Left forelimb (tissue), 1 donor: ENCODE measurements at places on chromosomes 5 and 9.

GRCh38 chr5:156402387-156402921 lies 75.5 kb downstream of the SGCD start:
- peak; percentile 83 for DNase-seq

- no peak for DNase-seq
These were observed 141.0 kb downstream of the AGTPBP1 start for GRCh38 chr9:85600675-85601263.

DNA sequence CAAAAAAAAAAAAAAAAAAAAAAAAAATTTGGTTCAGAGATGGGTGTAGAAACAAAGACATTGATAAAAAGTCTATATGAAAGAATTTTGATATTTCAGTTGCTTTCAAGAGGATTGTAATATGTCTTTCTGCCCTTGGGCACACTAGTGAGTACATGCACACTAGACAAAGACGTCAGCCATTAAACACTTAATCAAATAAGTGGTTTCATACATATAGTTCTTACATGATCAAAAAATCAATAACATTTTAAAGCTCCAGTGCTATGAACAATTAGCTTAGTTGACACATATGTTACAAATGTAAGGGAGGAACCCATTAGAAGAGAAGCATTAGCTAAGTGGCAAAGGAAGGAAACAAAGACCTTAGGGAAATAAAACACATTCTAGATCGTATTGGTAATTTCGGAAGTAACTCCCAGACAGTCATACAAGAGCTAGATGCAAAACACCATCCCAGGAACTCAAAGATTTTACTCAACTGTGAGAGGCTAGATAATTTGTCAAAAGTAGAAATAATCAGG lies 84.5 kb upstream of the MAN2A1 start:
- no peak for DNase-seq

GRCh38 chr9:114431770-114432169 lies 44.0 kb upstream of the AKNA start:
- DNase-seq, result peak; percentile 9

DNA sequence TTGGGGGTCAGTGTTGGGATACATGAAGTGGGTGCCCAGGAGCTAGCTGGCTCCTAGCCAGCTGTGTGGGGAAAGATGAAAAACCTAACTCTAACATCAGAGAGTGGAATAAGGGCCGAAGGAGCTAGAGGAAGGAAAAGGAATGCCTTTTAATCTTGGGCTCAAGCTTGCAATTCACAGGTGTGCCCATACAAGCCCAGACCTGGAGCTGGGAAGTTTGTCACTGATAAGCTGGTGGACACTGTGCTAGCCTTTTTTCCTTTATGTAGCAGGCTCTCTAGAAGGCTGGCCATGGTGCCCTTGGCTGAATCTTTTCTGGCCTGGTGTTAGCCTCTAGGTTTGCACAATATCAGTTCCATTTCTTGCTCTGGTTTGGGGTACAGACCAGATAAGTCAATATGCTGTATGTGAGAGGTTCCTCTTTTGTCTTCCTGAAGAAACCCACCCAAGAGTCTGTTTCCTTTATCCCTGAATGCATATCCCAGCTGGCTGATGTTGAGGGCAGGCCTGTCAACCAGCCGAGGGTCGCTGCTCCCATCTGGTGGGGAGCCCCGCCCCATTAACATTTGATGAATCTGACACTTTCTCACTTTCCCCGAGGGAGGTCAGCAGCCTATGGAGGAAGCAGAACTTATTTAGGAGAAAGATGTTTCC lies 92.4 kb upstream of the CXCL14 start:
- no peak for DNase-seq

DNA sequence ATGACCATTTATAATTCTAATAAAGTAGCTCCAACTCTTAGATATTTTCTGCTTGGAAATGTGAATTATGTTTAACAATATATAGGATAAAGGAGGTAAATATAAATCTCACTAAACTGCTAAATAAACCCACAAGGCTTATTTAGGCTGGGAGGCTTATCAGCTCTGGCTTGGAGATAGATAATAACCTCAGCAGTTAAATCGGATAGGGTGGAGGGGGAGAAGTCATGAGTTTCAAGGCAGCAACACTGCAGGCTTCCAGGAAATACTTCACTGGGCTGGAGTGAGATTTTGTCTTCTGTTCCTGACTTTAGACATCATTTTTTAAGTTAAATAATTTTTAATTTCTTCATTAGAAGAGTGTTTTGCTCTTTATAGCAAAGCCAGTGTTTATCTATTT lies 80.0 kb upstream of the ITGA2 start:
- no peak for DNase-seq

- no peak for DNase-seq
These were observed 28.0 kb downstream of the TEX10 start for GRCh38 chr9:100324594-100325200.

DNA sequence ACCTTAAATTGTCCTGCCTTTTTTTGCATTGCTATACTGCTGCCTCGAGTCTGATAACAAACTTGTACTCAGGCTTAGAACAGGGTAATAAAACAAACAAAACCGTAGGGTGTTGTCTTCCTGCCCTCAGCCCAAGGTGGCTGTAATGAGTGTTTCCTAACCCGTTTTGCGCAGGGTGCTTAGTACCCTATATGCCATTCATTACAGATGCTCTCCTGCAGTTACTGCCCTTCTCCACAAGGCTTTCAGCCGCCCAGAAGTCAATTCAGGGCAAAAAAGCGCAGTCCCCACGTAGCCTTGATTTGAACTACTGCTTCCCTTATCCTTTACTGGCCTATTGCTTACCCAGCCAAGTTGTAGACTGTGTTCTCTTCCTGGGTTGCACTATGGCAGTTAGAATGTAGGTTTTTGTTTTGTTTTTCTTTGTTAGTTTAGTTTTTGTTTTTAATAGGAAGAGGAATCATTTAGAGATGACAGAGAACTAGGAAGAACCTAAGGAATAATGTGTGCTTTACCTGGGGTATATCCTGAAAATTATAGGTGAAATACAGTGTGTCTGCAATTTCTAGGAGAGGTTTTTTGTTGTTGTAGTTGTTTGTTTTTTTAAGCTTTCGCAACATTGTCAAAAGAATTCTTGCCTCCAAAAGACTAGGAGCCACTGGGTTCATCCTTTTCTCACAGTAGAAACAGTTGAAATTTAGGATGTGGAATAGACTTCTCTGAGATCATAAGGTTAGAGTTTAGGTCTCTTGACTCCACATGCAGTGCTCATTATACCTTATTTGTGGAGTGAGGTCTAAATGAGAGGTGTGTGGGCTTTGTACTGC lies 1.3 kb downstream of the HMGXB3 start:
- DNase-seq, result no peak

DNA sequence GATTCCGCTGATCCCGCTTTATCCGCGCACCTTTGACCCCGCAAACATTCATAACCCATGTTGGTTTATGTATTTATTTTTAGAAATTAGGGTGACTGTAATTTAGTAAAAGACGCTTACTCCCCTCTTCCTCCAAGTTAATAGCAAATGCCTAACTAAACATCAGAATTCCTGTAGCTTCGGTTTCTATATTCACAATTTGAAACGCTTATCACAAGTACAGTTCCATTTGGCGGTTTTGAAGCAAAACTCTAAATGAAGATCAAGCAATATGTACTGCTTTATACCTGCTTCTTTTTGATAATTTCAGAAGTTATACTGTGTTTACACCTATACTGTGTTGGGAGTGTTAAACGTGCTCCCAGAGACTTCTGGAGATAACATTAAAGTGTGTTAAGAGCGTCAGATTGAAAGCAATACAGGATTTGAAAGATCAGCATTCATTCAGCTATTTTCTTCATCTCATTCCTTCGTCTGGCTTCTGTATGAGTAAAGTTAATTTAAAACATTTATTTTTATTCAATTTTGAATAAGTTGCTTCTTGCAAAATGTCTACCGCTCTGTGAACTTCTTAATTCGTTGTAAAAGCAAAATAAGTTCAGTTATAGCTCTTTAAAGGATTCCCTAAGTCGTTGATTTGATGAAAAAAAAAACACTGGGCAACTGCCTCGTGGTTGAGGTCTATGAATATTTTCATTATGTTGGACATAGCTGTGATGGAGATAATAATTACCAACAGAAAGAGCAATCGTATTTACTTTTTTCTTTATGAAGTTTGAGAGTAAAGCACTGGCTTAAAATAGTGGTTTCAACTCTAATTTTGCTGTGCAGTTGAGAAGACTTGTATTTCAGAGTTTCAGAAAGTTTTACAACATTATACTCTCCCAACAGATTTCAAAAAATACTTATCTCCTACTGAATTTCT lies 2.5 kb downstream of the PRDM6 start:
- DNase-seq, result no peak

GRCh38 chr9:127781806-127782205 lies 3.3 kb upstream of the SH2D3C start:
- DNase-seq, result no peak

DNA sequence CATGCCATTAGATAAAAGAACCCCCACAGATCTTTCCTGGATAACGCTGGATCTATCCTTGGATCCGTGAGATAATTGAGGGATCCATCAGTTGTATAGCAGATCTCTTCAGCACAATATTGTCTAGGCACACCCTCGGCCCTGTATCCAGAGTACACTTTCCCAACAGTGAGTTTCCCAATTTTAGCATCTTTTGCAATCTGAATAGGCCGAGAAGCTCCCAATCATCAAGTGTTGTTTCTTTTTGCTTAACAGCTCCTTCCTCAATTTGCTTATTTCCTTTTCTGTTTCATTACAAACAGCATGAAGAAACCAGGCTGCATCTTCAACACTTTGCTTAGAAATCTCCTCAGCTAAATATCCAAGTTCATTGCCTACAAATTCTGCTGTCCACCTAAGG lies 4.4 kb upstream of the SPTLC1 start:
- no peak for DNase-seq

DNA sequence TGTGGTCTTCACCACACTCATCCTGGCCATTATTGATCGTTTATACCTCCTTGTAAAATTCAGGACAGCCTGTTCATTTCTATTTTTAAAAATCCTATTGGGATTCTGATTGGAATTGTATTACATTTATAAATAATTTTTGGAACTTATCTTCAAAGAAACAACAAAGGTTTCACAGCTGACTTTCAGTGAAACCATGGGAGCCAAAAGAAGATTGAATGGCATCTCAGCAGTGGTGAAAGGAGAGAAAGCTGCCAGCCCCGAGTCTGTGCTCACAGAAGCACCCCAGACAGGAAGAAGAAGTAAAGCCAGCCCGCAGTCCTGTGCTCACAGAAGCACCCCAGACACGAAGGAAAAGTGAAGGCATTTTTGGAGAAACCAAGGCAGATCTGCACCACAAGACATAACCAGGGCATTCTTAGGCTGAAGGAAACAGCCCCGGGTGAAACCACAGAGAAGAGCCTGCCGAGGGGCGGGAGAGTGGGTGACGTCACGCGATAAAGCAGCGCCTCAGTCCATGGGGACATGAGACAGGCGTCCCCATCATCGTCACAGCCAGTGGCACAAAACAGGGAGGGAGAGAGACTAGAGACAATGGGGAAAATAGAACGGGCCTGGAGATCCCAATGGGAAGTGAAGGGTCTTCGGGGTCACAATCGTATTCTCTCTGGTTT lies 42.5 kb upstream of the SLC9A3 start:
- no peak for DNase-seq

- DNase-seq, result no peak
These were observed 13.6 kb downstream of the FAT2 start for GRCh38 chr5:151577566-151577965.
